ENCODE measurements at places on chromosomes 5 and 9.

GRCh38 chr5:23396346-23396745, 111.1 kb upstream of the PRDM9 start:
- DNase-seq = no peak

GRCh38 chr5:30572279-30572678, 621.2 kb upstream of the CDH6 start:
- no peak for DNase-seq

DNA sequence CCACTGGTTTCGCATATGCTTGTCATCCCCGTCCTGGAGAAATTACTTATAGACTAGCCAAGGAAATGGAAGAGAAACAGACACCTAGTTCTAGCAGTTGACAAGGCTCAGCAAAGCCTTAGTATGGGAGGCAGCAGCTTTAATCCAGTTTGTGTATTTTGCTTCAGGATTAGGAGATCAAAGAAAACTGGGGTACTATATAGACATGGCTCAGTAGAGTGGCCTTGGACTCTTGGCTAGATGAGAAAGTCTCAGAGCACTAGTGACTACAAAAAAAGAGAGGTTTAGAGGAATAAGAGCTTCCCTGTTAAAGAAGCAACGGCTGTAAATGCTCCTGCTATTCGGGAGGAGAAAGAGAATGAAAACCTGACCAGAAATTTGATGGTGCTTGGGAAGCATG, 349.1 kb downstream of the CTNND2 start:
- no peak for DNase-seq

GRCh38 chr9:119451426-119451825, 82.2 kb upstream of the BRINP1 start:
- DNase-seq = no peak

DNA sequence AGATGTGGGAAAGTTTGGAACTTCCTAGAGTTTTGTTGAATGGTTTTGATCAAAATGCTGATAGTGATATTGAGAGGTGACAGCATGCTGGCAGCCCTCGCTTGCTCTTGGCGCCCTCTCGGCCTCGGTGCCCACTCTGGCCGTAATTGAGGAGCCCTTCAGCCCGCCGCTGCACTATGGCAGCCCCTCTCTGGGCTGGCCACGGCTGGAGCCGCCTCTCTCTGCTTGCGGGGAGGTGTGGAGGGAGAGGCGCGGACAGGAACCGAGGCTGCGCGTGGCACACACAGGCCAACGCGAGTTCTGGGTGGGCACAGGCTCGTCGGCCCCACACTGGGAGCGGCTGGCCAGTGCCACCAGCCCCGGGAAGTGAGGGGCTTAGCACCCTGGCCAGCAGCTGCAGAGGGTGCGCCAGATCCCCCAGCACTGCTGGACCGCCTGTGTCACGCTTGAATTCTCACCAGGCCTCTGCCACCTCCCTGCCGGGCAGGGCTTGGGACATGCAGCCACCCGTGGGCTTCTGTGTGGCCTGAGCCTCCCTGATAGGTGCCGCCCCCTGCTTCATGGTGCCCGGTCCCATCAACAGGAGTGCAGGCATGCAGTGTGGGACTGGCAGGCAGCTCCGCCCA, 488.5 kb downstream of the CYLC2 start:
- no peak for DNase-seq

GRCh38 chr9:137311171-137311985, 9.3 kb upstream of the NRARP start:
- DNase-seq = peak; percentile 20

DNA sequence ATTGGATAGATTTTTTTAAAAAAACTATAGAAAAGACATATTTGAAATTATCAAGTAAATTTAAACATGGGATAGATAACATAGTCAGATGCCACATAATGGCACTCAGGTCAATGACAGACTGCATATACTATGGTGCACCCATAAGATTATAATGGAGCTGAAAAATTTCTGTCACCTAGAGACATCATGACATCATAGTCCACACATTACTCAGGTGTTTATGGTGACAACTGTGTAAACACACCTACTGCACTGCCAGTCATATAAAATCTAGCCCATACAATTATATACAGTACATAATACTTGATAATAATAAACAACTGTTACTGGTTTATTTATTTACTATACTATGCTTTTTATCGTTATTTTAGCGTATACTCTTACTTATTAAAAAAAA, 58.6 kb downstream of the CPLANE1 start:
- no peak for DNase-seq

- DNase-seq = peak; percentile 27
Measured at GRCh38 chr9:103397868-103398600, 402.9 kb downstream of the CYLC2 start.

DNA sequence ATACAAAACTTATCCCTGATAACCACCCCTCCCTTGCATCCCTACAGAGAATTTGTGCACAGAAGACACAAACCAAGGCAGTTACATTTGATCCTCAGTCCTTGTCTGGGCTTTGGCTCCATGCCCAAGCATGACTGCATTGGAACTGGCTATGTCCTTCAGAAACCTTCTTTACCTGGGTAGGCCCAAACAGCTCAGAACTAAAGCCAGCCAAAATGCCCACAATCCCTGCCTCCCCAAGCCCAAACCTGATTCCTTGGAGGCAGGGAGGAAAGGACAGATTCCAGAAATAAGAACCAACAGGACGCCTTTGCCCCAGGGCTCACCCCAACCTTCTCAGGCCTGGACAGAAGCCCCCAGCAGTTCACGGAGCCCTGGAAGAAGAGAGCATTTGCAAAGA, 8.2 kb downstream of the IL17B start:
- no peak for DNase-seq

- DNase-seq = peak; percentile 60
Measured at GRCh38 chr5:157137691-157138090, 5.0 kb downstream of the MED7 start.

DNA sequence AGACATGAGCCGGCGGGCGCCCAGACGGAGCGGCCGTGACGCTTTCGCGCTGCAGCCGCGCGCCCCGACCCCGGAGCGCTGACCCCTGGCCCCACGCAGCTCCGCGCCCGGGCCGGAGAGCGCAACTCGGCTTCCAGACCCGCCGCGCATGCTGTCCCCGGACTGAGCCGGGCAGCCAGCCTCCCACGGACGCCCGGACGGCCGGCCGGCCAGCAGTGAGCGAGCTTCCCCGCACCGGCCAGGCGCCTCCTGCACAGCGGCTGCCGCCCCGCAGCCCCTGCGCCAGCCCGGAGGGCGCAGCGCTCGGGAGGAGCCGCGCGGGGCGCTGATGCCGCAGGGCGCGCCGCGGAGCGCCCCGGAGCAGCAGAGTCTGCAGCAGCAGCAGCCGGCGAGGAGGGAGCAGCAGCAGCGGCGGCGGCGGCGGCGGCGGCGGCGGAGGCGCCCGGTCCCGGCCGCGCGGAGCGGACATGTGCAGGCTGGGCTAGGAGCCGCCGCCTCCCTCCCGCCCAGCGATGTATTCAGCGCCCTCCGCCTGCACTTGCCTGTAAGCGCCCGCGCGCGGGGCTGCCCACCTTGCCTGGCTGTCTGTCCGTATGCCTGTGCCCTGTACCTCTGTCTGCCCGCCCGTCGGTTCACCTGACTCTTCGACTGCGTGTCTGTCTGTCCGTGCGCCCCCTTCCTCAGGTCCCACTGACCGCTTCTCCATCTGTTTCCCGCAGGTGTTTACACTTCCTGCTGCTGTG, 412 bp downstream of the FGF18 start:
- peak; percentile 19 for DNase-seq

- DNase-seq = peak; percentile 90
Measured at GRCh38 chr5:150058480-150059126, 27.8 kb downstream of the CSF1R start.

DNA sequence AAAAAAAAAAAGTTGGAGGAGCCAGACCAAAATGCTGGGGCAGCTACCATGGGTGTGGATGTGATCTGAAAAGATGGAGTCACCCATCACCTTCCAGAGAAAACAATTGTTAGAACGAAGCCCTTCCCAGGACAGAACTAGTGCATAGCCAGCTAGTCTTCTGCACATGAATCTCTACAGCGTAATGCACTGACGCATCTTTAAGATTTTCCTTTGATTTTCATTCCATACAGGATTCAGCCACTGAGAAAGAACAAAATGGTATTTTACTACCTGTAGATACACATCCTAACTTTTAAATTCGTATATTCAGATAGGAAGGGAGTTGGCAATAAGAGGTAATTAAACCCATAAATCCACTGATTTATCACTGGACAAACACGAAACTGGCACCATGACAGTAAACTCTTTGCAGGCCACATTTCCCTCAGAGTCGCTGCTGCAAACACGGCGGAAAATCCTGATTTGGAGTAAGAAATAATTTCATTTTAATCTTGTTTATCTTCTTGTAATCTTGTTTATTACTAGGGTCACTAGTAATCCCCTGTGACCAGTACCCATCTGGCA, 206.6 kb downstream of the SPOCK1 start:
- DNase-seq = no peak

- DNase-seq = no peak
Measured at GRCh38 chr5:23461576-23461975, 45.8 kb upstream of the PRDM9 start.

DNA sequence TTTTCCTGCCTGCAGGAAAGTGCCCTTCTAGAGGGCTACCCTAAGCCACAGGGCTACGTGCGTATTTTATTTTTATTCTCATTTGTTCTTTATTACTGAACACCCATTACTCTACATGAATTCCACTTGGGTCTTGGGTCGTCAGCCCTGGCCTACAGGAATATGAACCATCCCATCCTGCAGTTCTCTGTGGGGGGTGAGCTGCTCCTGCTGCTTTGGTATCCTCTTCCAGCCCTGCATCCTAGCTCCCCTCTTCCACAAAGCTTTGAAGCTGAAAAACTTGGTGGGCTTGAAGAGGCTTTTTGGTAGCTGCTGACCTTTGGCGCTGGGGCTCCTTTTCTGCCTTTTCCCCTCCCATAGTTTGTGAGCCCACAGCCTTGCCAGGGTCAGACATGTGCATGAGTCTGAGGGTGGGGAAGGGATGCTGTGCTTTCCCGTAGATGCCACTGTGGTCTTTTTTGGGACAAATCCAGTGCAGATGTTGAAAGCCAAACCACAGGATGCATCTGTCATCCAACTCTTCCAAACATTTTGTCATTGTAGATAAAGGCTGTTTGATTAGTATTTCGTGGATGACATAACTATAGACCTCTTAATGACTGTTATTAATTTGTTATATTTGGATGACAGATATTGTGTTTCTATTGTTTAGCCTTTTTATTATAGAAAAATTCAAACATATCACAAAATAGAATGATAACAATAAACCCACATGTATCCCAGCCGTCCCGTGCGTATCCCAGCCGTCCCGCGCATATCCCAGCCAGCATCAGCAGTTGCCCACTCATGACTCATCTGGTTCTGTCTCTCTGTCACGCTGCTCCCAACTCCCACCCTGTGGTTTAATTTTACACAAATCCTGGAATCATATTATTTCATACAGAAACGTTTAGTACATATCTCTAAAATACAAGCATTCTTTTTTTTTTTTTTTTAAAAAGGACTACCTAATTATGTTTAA, 43.9 kb downstream of the SLC46A2 start:
- no peak for DNase-seq

GRCh38 chr5:78341440-78341839, 19.0 kb upstream of the SCAMP1 start:
- DNase-seq = no peak

Measured in inflammatory macrophage treated with lipopolysaccharide for 4 hours (primary cell).